HFF-Myc (cell line): ENCODE measurements at places on chromosomes 11 and 22.

DNA sequence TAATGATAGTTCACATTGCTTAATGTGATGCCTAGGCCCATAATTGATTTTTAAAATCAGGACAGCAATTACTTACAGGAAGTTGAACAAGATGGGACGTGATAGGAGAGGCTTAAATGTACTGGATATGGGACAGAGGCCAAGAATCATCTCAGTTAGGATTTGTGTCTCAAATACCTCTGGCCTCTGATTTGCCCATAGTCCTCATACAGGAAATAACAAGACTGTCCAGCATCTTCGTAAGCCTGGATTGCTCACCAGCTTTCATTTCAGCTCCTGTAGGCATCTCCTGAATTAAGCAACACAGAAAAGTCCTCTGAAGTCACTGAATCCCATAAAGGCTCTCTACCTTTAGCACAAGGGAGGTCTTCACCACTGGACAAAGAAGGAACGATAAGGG, at the start of gene MRGPRX3:
Gene MRGPRX3 (plus strand): TSS at position 231 of the 400 bp plus-strand sequence. CDS start 4,632 bp downstream, outside the sequence.
- no peak for DNase-seq

DNA sequence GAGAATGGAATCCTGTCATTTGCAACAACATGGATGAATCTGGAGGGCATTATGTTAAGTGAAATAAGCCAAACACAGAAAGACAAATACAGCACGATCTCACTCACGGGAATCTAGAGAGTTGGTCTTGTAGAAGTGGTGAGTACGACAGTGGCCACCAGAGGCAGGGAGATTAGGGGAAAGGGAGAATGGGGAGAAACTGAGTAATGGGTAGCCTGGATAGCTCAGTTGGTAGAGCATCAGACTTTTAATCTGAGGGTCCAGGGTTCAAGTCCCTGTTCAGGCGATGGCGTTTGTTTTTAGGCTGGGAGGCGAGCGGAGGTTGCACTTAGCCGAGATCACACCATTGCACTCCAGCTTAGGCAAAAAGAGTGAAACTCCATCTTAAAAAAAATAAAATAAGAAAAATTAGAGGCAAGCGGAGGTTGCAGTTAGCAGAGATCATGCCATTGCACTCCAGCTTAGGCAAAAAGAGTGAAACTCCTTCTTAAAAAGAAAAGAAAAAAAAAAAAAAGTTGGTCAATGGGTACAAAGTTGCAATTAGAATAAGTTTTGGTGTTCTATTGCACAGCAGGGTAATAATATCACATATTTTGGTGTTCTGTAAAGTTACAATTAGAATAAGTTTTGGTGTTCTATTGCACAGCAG, 95.7 kb upstream of the UBASH3B start:
- DNase-seq = no peak

DNA sequence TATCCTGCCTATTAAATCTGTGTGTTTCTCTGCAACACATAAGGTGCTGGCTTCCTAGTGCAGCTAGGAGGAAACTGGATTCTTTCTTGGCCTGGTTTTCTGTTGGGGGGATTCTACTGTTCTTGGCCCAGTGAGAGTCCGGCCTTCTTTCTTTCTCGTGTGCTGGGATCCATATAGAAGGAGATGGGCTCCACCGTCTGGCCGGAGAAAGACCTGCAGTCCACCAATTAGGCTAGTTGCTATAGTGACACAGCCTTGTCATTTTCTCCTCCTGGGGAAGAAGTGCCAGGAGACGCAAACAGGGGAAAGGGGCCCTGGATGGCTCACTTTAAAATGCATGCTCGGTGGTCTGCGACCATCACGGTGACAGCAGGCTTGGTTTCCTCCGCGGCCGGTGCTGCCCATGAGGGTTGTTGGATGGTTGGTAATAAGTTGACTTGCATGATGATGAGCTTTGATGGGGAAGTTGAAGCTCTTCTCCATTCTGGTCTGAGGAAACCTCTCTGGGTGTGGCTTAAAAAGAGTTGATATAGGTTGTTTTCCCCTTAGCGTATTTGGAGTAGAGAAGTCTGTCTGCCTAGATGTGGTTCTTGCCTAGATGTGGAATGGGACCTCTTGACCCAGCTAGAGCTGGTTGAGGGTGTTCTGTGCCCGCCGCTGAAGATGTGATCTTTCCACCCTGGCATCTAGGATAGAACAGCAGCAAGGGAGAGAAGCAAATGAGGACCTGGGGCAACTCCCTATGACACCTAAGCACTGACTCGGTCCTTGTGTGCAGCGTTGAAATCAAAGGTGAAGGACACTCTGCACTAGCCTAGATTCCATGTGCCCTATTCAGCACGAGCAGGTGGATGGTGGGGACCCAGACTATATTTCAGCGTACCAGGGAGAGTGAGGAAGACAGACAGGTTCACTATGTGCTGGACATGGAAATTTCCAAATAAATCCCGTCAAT, 1335.0 kb downstream of the BRD1 start:
- DNase-seq = peak; percentile 39

GRCh38 chr11:94379613-94380012, 21.6 kb downstream of the GPR83 start:
- no peak for DNase-seq

- DNase-seq = no peak
These were observed 163.7 kb downstream of the LDLRAD3 start for GRCh38 chr11:36107547-36107946.

GRCh38 chr22:21714059-21714770, 21.4 kb downstream of the YPEL1 start:
- DNase-seq = no peak

DNA sequence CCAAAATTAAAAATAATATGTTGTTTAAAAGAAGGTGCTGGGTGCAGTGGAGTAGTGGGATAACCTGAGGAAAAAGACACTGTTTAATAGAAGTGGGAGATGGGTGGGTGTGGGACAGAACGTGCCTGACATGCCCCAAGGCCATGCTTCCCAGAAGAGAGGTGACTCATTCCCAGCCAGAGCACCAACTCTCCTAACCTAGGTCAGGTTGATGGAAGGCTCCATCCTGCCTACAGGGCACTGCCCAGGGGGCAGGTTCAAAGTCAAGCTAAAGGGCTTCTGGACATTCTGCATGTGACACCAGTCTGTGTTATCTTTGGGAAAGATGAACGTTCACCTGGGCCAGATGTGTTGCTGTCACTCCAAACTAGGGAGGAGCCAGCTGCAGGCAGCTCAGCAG, 453.1 kb downstream of the SOX6 start:
- DNase-seq = no peak

GRCh38 chr11:44788536-44789261, 61.9 kb downstream of the TSPAN18 start:
- no peak for DNase-seq

DNA sequence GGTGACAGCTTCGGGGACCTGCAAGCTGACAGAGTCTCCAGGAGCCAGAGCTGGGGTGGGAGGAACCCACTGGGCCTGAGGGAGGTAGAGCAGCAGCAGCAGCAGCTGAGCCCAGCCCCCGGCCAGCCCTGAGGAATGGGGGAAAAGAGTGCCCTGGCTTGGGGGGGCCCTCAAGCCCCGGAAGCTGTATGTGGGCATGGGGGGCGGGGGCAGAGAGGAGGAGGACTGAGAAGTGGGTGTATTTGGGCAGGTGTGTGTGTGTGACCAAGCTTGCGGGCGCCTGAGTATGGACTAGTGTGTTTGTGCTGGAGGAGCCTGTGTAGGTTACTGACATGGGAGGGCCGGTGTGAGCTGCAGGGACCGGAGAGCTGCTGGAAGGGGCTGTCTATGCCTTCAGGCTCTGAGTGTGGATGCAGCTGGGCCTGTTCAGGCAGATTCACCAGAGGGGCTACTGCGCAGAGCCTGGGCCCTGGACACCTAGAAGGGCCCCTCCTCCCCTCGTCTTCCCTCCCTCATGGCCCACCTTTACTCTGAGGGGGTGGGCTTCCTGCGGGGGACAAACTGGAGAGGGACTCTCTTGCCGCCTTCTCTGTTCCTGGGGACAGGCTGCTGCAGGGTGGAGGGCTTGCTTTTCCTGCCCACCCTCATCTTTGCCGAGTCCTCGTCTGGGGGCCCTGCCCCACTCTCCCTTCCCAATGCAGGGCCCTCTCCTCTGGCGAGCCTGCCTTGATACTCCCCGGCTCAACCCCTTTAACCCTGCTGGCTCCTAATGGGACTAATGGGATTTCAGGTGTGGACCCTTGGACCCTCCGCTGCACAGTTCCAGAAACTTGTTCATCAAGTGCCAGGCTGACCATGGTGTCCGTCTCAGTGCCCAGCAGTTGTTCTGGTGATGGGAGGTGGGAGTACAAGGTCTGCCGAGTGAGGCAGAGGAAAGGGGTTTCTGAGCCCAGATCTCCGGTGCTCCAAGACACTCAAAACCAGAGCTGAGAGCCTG, 28.2 kb downstream of the ST3GAL4 start:
- no peak for DNase-seq

GRCh38 chr22:33923033-33923432, 2.8 kb upstream of the LARGE1 start:
- DNase-seq = no peak

DNA sequence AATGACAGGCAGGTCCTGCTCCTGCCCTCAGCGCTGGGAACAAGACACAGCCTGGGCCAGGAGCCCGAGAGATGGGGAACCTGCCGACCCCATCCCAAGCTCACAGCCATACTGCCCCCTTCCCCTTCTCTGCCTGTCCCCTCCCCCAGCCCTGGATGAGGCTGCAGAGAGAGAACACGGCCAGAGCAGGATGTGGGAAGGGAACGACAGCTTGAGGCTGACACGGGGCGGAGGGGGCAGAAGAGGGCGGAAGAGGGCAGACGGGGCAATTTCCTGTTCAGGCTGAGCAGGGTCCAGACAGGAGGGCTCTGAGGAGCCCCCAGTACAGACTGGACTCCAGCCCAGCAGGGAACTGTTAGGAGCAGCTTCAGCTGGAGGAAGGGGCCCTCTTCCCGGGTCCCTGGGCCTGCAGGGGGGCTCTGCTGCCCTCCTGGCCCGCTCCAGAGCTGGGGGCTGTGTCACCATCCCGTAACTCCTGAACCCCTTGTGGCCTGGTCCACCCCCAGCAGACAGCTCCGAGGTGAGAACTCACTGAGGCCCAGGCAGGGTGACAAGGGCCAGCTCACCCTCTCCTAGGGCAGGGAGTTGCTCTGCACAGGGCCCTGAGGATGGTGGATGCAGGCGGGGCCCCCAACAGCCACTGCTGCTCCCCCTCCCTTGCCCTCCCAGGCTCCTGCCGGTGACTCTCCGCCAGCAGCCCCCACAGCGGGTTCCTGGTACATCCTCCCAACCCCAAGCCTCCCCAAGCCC, 5.7 kb downstream of the CTSD start:
- no peak for DNase-seq

GRCh38 chr22:49099496-49100124, 728.1 kb downstream of the BRD1 start:
- no peak for DNase-seq

- DNase-seq = no peak
These were observed 36.7 kb upstream of the CD44 start for GRCh38 chr11:35102267-35102666.

- DNase-seq = no peak
These were observed 653 bp downstream of the PCSK7 start for GRCh38 chr11:117230999-117231841.

DNA sequence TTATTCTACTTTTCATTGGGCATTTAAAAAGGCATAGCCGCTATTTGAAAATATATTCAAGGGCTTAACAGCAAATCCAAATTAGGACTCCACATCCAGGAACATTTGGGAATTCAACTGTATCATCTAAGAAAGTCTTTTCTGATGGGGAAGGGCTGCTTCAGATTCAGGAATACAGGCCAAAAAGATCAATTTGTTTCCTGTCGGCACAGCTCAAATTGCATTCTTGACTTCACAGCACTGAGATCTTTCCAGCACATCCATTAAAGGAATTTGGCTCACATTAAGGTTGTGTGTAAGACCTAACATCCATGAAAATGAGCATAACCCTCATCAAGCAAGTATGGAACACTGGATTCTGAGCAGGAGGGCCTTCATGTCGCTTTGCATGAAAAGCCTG, 1169.5 kb upstream of the CCDC90B start:
- DNase-seq = no peak

- no peak for DNase-seq
These were observed 94.3 kb downstream of the SOX6 start for GRCh38 chr11:16261836-16262644.

GRCh38 chr22:45689211-45689610, 17.6 kb downstream of the ATXN10 start:
- no peak for DNase-seq

DNA sequence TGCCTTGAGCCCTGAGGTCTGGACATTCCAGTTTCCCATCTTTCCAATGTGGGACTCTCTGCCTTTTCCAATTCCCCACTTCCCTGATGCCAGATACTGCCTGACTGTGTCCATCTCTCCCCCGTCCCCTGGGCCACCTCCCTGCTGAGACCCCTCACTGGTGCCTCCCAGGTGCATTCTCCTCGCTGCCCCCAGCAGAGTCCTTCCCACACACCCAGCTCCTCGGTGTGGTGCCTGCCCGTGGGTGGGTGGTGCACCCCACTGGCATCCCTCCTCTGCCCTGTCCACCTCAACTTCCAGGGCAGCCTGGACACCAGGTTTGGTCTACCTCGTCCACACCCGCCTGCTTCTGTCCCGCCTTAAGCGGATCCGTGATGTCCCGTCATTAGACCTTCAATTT, 4.9 kb upstream of the MRGPRF start:
- DNase-seq = no peak

GRCh38 chr11:118319337-118319707, 14.8 kb downstream of the CD3E start:
- no peak for DNase-seq

- no peak for DNase-seq
These were observed 17.9 kb downstream of the IGLL1 start for GRCh38 chr22:23562186-23562585.

DNA sequence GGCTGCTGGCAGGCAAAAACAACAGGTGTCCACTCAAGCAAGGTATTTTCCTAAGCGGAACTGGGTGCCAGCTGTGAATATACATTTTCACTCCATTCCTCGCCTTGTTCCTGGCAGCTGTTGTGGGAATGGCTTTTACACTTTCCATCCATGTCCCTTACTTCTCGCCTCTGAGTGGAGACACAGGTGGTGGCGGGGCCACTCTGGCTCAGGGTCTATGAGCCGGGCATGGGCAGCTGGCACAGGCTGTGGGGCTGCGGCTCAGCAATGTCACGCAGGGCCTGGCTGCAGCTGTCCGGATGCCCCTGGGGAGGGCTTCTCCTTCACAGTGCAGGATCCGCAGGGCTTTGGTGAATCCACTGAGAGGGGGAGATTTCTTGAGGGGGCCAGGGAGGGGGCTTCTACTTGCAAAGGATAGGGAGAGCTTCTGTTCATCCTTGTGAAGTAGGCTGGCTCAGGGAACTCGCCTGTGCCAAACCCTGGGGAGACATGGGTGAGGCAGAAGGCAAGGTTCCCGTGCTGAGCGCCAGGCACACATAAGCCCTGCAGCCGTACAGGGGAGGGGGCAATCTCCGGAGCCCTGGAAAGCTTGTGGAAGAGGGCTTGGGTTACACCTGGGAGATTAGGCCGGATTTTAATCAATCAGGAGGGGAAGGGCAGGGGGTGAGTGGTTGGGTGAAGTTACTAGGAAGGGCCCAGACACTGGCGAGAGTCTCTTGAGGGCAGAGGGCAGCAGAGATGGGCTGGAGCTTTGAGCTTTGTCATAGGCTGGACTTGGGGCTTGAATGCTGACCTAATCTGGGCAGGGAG, 45.7 kb downstream of the KCNQ1OT1 start:
- no peak for DNase-seq

DNA sequence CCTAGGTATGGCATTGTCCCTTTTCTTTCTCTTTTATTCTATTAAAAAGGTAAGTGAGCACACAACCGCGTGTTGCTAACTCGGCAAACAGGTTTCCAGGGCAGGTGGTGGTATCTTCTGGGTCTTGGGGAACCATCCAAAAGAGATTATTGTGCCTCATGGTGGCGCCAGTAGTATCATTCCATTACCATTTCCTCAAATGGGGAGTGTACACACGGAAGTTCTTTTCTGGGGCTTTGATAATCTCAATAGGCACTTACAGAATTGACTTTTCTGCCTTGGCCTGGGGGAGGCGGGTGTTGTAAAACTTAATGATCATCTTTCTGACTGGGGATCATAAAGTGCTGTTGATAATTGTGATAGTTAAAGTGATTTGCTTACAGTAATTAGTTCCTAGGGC, 234.1 kb downstream of the KIRREL3 start:
- DNase-seq = no peak
